ENCODE measurements at places on chromosomes 1 and 21. TPM values are rescaled to one million over a fixed set of nuclear protein-coding genes. Genes with fewer than 3 reads are reported as not detected.

Gene DEPDC1
- 2.1 TPM for polyA plus RNA-seq

- H3K4me3 ChIP-seq = no peak overlapping the region
- no peak for DNase-seq
- H3K4me1 ChIP-seq = no peaks in the 10 kb centered on the region
- no peak overlapping the region for H3K27ac ChIP-seq
Measured at GRCh38 chr1:200660719-200661118, 9.0 kb downstream of the DDX59 start.

GRCh38 chr21:45277101-45278045 is 10.3 kb downstream of the POFUT2 start:
- no peaks in the 10 kb centered on the region for H3K27me3 ChIP-seq
- peaks cover 5% of the 10 kb centered on the region for H3K36me3 ChIP-seq
- H3K27ac ChIP-seq = no peak overlapping the region
- H3K4me1 ChIP-seq = no peaks in the 10 kb centered on the region

Gene NAV1
- polyA plus RNA-seq = 18.8 TPM

Gene SPATC1L
- polyA plus RNA-seq = 29.9 TPM

- peaks cover 4% of the 10 kb centered on the region for H3K27me3 ChIP-seq
- DNase-seq = no peak
- H3K4me3 ChIP-seq = no peak overlapping the region
Measured at GRCh38 chr1:54710434-54710833, 5.2 kb upstream of the TTC4 start.

GRCh38 chr1:95863086-95863485 is 629.1 kb downstream of the RWDD3 start:
- no peaks in the 10 kb centered on the region for H3K36me3 ChIP-seq
- no peak overlapping the region for H3K4me3 ChIP-seq
- H3K27ac ChIP-seq = no peak overlapping the region
- DNase-seq = no peak
- no peaks in the 10 kb centered on the region for H3K4me1 ChIP-seq
- H3K27me3 ChIP-seq = no peaks in the 10 kb centered on the region

Gene MMEL1
- polyA plus RNA-seq = not detected

Gene NCF2
- 3.1 TPM for polyA plus RNA-seq

- H3K36me3 ChIP-seq = no peaks in the 10 kb centered on the region
- no peak overlapping the region for H3K4me3 ChIP-seq
- H3K4me1 ChIP-seq = no peaks in the 10 kb centered on the region
- H3K27me3 ChIP-seq = no peaks in the 10 kb centered on the region
Measured at GRCh38 chr1:244157731-244158438, 106.8 kb downstream of the ZBTB18 start.

Gene GPR157
- polyA plus RNA-seq = 14.4 TPM

Gene B3GALT2
- polyA plus RNA-seq = 1.8 TPM

DNA sequence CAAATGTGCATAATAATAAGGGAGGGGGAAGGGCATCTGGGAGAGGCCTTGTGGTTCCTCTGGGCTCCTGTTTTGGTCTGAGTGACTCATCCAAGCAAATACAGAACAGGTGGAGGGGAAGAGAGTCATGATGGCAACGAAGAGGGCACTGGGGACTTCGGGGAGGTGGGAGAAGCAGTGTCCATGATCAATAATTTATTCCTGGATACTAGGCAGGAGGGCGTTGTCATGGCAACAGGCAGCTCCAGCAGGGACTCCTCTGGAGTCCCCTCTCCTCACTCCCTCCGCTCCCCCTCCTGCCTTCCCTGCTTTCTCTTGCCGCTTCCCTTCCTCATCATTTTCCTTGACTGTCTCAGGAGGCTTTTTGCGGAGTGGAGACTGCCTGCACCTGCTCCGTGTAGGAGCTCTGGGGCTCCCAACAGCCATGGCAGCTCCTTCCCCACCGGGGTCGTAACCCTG is 12.3 kb upstream of the NFASC start:
- H3K4me3 ChIP-seq = no peak overlapping the region
- DNase-seq = no peak
- H3K27ac ChIP-seq = no peak overlapping the region
- H3K36me3 ChIP-seq = no peaks in the 10 kb centered on the region
- H3K27me3 ChIP-seq = no peaks in the 10 kb centered on the region
- H3K4me1 ChIP-seq = peaks cover 3% of the 10 kb centered on the region

DNA sequence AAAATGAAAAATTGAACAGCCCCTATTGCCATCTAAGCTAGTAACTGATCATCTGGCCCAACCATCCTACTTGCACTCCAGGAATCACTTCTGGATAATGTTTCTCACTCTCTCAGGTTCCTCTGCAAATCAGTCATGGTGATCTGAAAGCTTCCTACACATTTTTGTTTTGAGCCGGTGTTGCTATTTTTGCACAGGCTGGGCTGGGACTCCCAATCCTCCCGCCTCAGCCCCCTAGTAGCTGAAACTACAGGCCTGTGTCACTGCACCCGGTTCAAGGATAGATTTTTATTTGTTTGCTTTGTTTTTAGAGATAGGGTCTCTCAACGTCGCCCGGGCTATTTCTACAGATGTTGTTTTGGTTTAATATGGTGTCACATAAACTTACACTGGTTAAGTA is 40.5 kb upstream of the HMCN1 start:
- H3K4me3 ChIP-seq = no peak overlapping the region
- no peaks in the 10 kb centered on the region for H3K36me3 ChIP-seq
- DNase-seq = no peak
- peaks cover 13% of the 10 kb centered on the region for H3K4me1 ChIP-seq

Gene SLC2A5
- 8.2 TPM for polyA plus RNA-seq

DNA sequence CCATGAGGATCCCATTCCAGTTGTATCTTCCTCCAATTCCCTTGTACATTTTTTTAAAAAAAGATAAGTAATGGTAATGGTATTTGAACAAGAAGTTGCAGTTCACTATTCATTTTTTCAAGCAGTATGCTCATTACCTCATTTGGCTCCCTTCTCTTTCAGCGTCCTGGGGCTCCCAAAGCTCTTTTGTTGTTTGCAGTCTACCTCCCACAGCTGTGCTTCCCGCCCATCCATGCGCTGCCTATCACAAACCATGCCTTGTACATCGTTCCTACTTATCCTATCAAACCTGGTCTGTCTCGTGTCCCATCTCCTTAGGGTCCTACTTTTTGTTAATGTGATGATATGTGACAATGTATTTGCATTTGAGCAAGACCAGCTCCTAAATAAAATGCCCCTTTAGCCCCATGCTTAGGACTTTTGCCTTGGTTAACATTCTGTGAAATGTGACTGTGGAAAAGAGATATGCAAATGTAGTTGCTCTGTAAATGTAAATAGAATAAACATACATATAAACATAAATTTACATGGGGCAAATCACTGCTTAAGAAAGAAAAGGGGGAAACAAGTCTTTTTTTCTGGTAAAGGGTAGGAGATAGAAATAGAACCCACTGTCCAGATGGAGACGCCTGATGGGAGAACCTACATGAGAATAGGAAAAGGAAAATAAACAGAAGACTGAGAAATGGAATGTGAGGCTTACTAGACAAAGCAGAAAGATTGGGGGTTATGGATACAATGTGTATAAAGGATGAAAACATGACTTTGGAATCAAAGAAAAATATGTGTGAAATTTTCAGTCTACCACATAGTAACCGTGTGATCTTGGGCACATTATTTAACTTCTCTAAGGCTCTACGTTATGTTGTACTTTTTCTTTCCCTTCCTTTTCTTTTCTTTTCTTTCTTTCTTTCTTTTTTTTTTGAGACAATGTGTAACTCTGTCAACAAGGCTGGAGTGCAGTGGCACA is 59.8 kb upstream of the PLXNA2 start:
- no peak for DNase-seq
- H3K36me3 ChIP-seq = no peaks in the 10 kb centered on the region
- peaks cover under 1% of the 10 kb centered on the region for H3K4me1 ChIP-seq
- no peaks in the 10 kb centered on the region for H3K27me3 ChIP-seq
- H3K4me3 ChIP-seq = no peak overlapping the region

DNA sequence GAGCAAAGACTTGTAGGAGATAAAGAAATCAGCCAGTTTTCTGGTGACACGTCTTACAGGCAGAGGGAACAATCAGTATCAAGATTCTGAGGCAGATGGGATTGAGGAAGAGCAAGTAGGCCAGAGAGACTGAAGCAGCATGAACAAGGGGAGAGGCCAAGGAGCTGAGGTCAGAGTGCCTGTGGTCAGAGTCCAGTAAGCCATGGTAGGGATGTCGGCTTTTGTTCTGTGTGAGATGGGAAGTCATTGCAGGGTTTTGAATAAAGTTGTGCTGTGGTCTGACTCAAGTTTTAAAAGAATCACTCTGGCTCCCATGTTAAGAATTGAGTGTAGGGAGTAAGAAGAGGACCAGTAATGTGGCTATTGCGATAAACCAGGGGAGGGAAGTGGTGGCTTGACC is 85.9 kb upstream of the IVNS1ABP start:
- no peak overlapping the region for H3K4me3 ChIP-seq
- no peaks in the 10 kb centered on the region for H3K27me3 ChIP-seq
- no peak overlapping the region for H3K27ac ChIP-seq
- no peak for DNase-seq
- no peaks in the 10 kb centered on the region for H3K36me3 ChIP-seq
- peaks cover 6% of the 10 kb centered on the region for H3K4me1 ChIP-seq

Gene CNR2
- polyA plus RNA-seq = not detected

DNA sequence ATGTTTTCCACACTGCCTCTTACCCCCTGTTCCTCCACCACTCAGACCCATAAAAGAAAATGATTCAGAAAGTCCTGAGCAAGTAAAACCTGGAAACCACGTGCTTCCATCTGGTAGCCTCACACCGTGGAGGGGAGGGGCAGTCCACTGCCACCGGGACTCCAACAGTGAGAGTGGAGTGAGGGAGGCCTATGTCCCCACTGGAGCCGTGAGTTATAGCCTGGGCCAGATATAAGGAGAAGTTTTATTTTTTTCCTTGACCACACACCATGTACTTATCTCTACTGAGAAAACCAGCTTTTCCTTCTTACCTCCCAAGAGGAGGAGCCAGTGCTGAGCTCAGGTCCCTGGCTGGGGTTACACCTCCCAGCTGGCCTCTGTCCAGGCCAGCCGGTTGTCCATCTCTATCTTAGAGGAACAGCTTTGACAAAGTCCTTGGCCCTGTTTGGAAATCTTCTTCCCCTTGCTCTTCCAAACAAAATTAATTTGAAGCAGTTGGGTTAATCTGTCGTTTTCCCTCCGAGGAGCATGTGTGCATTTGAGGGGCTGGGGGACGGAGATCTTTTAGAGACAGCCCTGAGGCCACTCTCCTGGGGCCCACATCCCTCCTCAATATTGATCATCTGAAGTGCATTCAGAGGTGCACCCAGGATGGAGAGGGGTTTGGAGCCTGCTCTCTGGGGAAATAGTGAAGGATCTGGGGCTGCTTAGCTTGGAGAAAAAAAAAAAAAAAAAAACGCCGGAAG is 49.1 kb upstream of the SERBP1 start:
- peaks cover 5% of the 10 kb centered on the region for H3K4me1 ChIP-seq
- peak; percentile 69 for DNase-seq
- no peak overlapping the region for H3K27ac ChIP-seq
- H3K27me3 ChIP-seq = no peaks in the 10 kb centered on the region
- H3K36me3 ChIP-seq = no peaks in the 10 kb centered on the region

GRCh38 chr21:45318146-45318555 is 30.5 kb upstream of the POFUT2 start:
- H3K4me1 ChIP-seq = peaks cover 13% of the 10 kb centered on the region
- no peak overlapping the region for H3K27ac ChIP-seq
- no peaks in the 10 kb centered on the region for H3K36me3 ChIP-seq
- no peak for DNase-seq

GRCh38 chr1:22886211-22886610 is 86.5 kb downstream of the LACTBL1 start:
- no peaks in the 10 kb centered on the region for H3K36me3 ChIP-seq
- no peak overlapping the region for H3K4me3 ChIP-seq
- no peak overlapping the region for H3K27ac ChIP-seq
- no peaks in the 10 kb centered on the region for H3K27me3 ChIP-seq

- no peak for DNase-seq
- no peaks in the 10 kb centered on the region for H3K27me3 ChIP-seq
- no peak overlapping the region for H3K27ac ChIP-seq
- H3K4me1 ChIP-seq = peaks cover 14% of the 10 kb centered on the region
- H3K4me3 ChIP-seq = no peak overlapping the region
Measured at GRCh38 chr1:204224655-204225054, 10.9 kb upstream of the GOLT1A start.

- H3K27ac ChIP-seq = peak overlapping the region; percentile 95
- no peaks in the 10 kb centered on the region for H3K27me3 ChIP-seq
- DNase-seq = peak; percentile 73
- no peak overlapping the region for H3K4me3 ChIP-seq
- no peaks in the 10 kb centered on the region for H3K36me3 ChIP-seq
Measured at GRCh38 chr1:94621395-94621794, 79.8 kb upstream of the F3 start.

DNA sequence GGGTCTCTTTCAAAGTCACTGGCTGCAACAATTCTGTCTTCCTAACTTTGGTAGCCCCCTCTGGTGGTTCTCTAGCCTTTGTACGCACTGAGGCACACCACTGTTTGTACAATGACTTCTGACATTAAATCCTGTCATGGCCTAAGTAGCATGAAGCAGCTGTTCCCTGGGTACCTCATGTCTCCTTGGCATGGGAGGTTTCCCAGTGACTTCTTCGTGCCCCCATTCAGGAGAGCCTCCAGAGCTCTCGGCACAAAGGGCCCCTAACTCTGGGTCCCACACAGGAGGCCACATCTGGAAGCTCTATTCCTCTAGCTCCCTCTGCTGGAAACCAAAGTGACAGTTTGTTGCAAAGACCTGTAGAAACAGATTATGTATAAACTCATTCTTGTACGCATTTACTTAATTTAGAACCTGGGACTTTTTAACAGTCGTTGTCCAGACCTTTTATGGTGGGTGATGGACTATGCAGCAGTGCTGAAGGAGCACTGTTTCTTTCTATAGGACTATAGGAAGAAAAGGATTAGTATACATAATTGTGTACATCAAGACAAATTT is 13.4 kb downstream of the SWT1 start:
- no peaks in the 10 kb centered on the region for H3K4me1 ChIP-seq
- H3K36me3 ChIP-seq = no peaks in the 10 kb centered on the region
- H3K4me3 ChIP-seq = no peak overlapping the region
- peak; percentile 79 for DNase-seq

Gene SELP
- polyA plus RNA-seq = 0.34 TPM

GRCh38 chr1:229848752-229849677 is 218.0 kb upstream of the GALNT2 start:
- peak; percentile 34 for DNase-seq
- no peak overlapping the region for H3K4me3 ChIP-seq
- H3K4me1 ChIP-seq = peaks cover 5% of the 10 kb centered on the region
- no peaks in the 10 kb centered on the region for H3K27me3 ChIP-seq

DNA sequence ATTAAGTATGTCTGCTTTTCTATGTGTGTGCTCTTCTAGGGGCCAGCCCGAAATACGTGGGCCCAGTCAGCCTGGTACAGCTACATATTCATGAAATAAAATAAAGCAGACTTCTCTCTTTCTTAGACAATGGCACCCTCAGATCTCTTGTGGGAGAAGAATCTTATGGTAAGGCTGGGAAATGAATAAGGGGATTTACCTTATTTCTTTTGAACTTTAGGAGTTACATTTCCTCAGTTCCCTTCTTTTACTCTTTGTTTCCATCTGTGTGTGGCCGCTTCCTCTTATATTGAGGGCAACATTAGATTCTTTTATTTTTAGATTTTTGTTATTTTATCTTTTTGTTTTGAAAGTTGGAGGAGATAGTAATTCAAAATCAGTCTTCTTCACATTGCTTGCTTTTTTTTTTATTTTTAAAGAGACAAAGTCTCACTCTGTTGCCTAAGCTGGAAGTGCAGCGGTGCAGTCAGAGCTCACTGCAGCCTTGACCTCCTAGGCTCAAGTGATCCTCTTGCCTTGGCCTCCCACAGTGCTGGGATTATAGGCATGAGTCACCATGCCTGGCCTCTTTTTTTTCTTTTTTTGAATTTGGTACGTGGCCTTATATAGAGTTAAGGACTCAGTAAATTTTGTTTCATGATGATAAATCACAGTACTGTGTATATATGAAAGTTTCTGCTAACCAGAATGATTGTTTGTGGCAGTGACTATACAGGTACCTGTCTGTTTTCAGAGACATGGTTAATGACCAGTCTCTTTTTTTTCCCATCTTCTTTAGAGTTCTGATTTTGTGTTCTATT is 9.1 kb downstream of the LAMC1 start:
- H3K4me3 ChIP-seq = no peak overlapping the region
- H3K36me3 ChIP-seq = no peaks in the 10 kb centered on the region
- H3K27ac ChIP-seq = peak overlapping the region; percentile 5
- peaks cover 34% of the 10 kb centered on the region for H3K4me1 ChIP-seq
